ENCODE measurements at places on chromosomes 3 and 15. TPM values are rescaled to one million over a fixed set of nuclear protein-coding genes. Genes with fewer than 3 reads are reported as not detected.

NSUN3 gene
- 5.7 TPM for total RNA-seq

GRCh38 chr15:82317091-82317489 is 32.2 kb downstream of the GOLGA6L10 start:
- no peak for DNase-seq

- no peak for DNase-seq
Measured at GRCh38 chr3:123695731-123696640, 111.1 kb upstream of the HACD2 start.

GRCh38 chr3:146504498-146505197 is 35.3 kb upstream of the PLSCR2 start:
- DNase-seq: no peak

DNA sequence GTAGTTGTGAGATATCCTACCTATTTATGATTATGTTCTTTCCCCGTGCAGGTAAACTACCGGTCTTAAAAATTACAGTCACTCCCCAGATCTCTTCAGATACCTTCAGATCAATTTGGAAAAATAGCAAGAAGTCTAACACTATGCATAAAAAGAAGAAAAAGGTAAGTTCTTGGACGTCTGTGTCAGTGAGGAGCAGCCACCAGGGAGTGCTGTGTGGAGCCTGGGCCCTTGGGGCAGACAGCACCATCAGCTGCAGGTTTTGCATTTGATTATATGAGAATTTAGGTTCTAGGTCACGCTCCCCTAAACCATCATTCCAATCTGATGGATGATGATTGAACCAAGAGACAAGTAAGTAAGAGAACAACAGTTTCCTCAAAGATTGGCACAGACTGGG is 8.9 kb upstream of the RNF7 start:
- DNase-seq: no peak

DNA sequence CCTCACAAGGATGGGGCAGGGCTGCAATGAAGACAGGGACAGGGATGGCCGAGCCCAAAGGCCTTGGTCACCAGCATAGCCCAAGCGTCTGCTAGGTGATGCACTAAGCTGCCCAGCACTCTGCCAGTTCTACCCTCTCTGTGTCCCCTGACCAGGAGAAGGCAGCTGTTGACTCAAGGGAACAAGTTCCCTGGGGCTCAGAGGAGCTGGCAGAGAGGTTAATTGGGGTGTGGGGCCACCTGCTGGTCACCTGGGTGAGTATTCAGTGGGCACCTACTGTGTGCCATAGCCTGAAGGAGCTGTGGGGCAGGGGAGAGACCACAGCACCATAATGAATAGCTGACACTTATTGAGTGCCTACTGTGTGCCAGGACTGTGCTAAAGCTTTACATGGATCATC is 22.0 kb upstream of the DOCK3 start:
- DNase-seq: no peak

GRCh38 chr15:42284551-42284950 is 11.3 kb upstream of the TMEM87A start:
- DNase-seq: no peak

DNA sequence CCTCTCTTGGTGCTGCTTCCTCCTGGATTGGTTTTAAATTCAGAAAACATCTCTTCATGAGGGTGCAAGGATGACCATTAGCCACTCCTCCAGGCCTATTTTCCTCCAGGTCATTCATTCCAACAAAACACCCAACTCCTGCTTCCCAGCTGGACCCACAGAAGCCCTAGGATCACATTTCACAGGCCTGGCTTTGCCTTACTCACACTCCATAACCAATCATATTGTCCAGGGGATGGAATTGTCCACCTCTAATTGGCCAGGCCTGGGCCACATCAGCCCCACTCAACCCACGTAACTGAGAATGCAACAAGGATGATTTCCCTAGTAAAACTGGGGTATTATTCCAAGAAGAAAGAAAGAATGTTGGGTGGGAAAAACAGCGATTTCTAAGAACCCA is 616.7 kb upstream of the SUCLG2 start:
- DNase-seq: no peak

DNA sequence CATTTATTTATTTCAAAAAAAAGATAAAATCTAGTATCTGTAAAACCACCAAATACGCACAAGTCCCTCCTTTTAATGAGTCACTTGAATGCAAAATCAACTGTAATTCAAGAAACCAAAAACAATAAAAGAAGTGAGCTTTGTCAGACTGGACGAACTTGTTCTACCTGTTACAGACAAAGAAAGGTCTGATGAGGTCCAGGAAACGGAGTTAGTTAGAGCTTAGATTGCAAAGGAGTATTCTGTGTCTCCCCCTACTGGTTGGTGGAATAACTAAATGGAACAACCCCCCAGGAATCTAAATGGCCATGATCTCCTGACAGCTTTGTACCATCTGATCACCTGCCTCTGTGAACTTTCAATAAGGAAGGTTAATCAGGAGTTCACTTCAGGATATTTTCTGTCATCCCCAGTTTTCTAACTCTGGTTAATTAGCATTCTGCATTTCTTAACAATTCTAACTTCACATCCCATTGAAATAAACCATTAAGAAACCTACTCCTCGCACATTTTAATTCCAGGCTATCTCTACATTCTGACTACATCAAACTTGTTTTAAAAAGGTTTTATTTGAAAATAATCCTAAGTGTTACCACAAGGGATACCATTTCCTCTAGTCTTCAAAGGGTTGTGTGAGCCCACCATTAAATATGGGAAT is 333.0 kb upstream of the SATB1 start:
- no peak for DNase-seq

DNA sequence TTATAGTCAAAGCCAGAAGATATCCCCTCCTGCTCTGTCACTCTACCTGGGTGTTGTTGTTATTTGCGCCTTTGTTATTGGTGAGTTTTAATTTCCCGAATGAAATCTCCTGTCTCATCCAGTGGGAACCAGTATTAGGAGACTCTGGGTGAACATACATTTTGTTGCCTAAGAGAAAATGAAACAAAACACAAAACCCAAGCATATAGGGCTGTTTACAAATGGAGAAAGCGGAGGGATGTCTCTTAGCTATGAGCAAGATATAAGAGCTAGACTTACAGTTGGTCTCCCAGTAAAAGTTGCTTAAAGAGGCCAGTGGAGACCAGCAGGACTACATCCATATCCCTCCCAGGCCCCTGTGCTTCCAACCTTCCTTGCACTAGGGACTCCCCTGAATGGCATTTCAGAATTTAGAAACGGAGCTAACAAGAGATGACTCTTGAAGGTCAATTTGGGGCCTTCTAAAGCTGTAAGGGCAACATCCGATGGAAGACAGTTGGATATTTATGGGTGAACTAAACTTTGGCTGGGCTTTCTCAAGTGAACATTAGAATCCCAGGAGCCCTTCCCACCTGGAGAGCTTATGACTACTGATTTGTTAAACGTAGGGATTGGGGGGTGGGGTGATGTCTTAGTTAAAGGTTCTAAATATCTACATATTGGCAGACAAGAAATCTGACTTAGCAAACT is 2.7 kb downstream of the EOMES start:
- no peak for DNase-seq

PARP3 gene
- total RNA-seq: 13.8 TPM

FGF12 gene
- 0.35 TPM for total RNA-seq

NR1I2 gene
- total RNA-seq: not detected

DNA sequence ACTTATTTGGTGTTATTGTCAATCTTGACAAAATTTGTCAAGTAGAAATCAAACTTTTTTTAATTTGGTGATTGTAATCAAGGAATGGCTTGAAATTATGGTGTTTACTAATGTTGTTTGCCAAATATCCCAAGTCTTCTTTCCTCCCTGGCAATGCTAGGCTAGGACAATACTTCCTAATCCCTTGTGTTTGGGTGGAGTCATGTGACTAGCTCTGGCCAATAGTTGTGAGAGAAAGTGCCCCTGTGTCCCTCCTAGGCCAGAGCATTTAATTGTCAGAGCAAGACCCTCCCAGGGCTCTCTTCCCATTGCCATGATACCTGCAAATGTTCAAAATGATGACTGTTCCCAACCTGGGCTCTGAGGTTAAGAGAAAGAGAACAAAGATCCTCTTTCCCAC is 132.7 kb downstream of the ANXA2 start:
- no peak for DNase-seq

GRCh38 chr3:71723452-71724170 is 1.6 kb downstream of the EIF4E3 start:
- DNase-seq: no peak

GRCh38 chr3:126017362-126017761 is 48.4 kb downstream of the ROPN1B start:
- DNase-seq: no peak

FAM98B gene
- total RNA-seq: 2.2 TPM

KBTBD8 gene
- 4.9 TPM for total RNA-seq

GYG1 gene
- total RNA-seq: 76.3 TPM

DNA sequence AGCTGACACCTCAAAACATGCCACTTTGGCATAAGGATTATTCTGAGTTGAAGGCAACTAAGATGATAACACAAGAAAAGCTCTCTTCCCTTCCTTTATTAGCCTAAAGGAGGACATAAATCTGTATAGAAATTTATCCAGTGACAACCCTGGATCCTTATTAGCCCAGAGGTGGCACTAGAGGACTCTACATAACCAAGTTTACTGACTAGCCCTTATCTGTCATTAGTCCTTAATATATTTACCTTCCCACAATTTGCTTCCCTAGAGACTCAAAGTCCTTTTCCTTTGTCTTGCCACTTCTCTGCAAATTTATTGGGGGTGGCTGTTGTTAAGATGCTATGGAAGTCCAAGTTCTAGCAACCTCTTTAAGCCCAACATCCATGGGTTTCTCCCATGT is 26.7 kb downstream of the CEP70 start:
- DNase-seq: no peak

RYK gene
- 128 TPM for total RNA-seq

STRIT1 gene
- total RNA-seq: not detected

DNA sequence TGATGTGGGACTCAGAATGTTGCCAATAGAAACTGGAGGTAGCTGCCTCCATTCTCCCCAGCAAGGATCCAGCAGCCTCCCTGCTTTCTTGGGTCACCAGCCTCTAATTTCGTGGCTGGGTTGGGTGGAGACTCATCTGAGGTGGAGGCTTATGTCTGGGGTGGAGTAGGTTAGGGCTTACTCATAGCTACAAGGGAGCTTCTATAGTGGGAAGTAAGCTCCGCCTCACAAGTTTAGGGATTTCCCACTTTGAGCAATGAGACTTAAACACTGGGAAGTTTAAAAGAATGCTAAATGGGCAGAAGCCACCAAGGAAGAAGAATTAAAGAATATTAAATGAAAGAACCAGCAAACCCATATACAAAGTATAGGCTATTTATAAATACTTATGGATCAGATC is 63.8 kb downstream of the GJD2 start:
- DNase-seq: no peak

ISLR2 gene
- not detected for total RNA-seq

DNA sequence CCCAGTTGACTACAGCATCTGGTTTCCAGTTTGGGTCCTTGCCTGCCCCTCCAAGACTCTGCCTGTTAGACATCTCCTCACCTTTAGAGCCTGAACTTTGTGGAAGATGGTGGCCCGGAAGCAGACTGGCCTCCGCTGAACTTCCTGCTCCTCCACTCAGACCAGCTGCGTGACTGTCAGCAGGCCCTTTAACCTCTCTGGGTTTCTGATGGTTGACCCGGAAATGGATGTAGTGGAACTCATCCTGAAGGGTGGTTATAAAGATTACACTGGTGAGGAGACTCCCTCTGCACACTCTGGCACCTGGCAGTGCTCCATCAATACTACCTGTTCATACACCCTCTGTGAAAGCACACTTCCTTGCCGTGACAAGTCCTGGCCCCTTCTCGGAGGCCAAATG is 151.9 kb upstream of the TLE3 start:
- DNase-seq: no peak

SLC24A5 gene
- not detected for total RNA-seq

GRCh38 chr3:170038434-170039110 is 777 bp downstream of the GPR160 start:
- DNase-seq: no peak

CCPG1 gene
- total RNA-seq: 13.8 TPM

CEP152 gene
- 2.3 TPM for total RNA-seq

ARL14 gene
- total RNA-seq: not detected

DNA sequence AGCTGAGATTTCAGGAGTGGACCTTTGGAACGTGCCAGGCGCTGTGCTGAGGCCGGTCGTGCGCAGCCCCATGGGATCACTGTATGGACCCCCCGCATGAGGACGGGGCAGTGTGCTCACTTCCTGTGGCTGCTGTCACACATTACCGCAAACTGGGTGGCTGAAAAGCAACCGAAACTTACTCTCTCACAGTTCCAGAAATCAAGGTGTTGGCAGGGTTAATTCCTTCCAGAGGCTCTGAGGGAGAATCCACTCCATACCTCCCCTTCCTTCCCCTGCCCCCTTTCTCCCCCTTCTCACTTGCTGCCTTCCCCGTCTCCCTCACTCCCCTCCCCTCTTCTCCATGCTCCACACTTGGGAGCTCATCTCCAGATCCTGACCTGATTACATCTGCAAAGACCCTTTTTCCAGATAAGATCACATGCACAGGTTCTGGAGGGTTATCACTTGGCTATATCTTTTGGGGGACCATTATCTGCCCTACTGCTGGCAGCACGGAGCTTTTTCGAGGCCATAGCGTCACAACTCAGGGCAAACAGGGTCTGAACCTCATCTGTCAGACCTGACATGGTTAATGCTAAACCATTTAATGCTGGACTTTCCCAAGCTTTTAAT is 41.2 kb downstream of the KLF13 start:
- DNase-seq: no peak

GRCh38 chr3:43858294-43858701 is 167.6 kb downstream of the ABHD5 start:
- DNase-seq: no peak
